ENCODE measurements at places on chromosomes 11 and 22. TPM values are rescaled to one million over a fixed set of nuclear protein-coding genes. Genes with fewer than 3 reads are reported as not detected.

The NOL12 gene
- 38.8 TPM for total RNA-seq

The FGF19 gene
- not detected for total RNA-seq

The SCO2 gene
- total RNA-seq, result 2.7 TPM

The POGLUT3 gene
- 12.4 TPM for total RNA-seq

The MED19 gene
- 9.1 TPM for total RNA-seq

The DEFB131B gene
- not detected for total RNA-seq

The OR8D1 gene
- not detected for total RNA-seq

The RIMBP3B gene
- 0.29 TPM for total RNA-seq

The C11orf91 gene
- not detected for total RNA-seq

The ANGPTL5 gene
- total RNA-seq, result not detected

The TRPM5 gene
- total RNA-seq, result not detected

The CYTH4 gene
- total RNA-seq, result 33.2 TPM

The DDX17 gene
- total RNA-seq, result 320 TPM

The MB gene
- total RNA-seq, result not detected

The CDON gene
- 3.2 TPM for total RNA-seq

The OR2AG2 gene
- total RNA-seq, result 0.45 TPM

The KCTD14 gene
- total RNA-seq, result not detected

The OR52E8 gene
- not detected for total RNA-seq

The KCNJ11 gene
- 1.2 TPM for total RNA-seq

The HMOX1 gene
- total RNA-seq, result not detected

The APOA5 gene
- total RNA-seq, result not detected

The ZNF215 gene
- 2.2 TPM for total RNA-seq

The TTC36 gene
- 0.43 TPM for total RNA-seq

The IL10RA gene
- 73.3 TPM for total RNA-seq

The RFPL2 gene
- total RNA-seq, result not detected

The ZFP91 gene
- total RNA-seq, result 37.2 TPM

The CASP4 gene
- total RNA-seq, result 42.9 TPM

The EFEMP2 gene
- 17.1 TPM for total RNA-seq

The RAG2 gene
- not detected for total RNA-seq

The E2F8 gene
- total RNA-seq, result 13.1 TPM

The OR56A1 gene
- not detected for total RNA-seq

The PIM3 gene
- total RNA-seq, result 146 TPM

The CRYBB2 gene
- total RNA-seq, result not detected

The KCNQ1 gene
- 8.7 TPM for total RNA-seq

The MMP11 gene
- 1.4 TPM for total RNA-seq

The DEUP1 gene
- total RNA-seq, result not detected

All from activated CD8-positive, alpha-beta T cell treated with anti-CD3 and anti-CD28 coated beads for 36 hours (primary cell).